Stimulated activated CD8-positive, alpha-beta memory T cell treated with anti-CD3 and anti-CD28 coated beads, Interleukin-15, amount 100 ng/mL, for 48 hours (primary cell): ENCODE measurements at places on chromosomes 13 and 19.
A peak's percentile ranks its signal among the peaks of the same experiment; 100 is the strongest.

GRCh38 chr19:17871878-17872250 lies at the start of gene SLC5A5:
Gene SLC5A5, plus strand, starts transcription at chr19:17871945. Its CDS starts 375 bp downstream, at chr19:17872320.
- DNase-seq, result no peak

- DNase-seq, result no peak
Observed at GRCh38 chr19:43662487-43662886, 7.5 kb downstream of the PLAUR start.

DNA sequence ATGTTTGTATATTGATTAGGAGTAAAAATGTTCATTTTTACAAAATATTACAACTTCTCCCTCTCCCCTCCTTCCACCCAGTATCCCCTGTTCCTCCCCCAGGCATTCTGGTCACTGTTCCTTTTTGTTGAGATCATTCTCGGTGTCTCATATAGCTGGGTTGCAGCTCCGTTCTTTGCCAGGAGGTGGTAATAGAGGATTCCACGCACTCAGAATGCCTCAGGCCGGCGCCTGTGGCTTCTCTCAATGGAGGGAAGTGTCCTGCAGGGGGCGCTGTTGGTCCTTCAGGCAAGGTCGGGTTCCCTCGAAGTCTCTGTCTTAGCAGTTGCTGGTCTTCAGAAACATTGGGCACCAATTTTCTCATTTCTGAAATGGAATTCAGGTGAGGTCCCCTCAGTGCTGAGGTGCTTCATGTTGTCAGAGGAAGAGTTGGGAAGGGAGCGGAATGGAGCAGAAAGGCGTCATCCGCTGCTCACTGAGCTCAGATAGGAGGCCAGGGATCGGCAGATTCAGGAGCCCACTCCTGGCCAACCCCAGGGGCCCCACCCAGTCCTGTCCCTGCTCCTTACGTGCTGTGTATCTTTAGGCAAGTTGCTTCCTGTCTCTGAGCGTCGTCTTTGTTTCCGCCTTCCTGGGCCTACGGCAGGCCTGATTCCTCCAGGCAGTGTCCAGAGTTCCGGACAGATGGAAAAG lies 10.3 kb upstream of the GARIN5A start:
- peak; percentile 58 for DNase-seq

DNA sequence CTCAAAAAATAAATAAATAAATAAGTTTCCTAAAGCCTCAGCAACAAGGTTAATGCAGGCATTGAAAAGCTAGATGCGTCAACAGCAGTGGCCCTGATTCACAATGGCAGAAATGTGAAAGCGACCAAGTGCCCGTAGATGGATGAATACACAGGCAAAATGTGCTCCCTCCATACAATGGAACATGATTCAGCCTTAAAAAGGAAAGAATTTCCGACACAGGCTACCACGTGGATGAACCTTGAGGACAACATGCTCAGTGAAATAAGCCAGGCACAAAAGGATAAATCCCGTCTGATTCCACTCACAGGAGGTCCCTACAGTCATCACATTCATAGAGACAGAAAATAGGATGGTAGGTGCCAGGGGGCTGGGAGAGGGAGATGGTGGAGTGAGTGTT lies 31.7 kb downstream of the INSR start:
- DNase-seq, result no peak

DNA sequence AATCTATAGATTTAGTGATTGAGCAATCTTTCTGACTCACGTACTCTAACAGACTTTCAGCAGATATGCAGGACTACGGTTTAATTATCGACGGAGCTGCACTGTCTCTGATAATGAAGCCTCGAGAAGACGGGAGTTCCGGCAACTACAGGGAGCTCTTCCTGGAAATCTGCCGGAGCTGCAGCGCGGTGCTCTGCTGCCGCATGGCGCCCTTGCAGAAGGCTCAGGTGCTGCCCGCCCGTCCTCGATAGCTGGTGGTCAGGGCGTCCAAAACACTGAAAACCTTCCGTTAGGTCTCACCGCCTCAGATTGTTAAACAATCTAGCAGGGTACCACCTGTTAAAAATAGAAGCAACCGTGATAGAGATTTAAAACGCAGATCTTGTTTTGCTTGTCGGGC lies 113.2 kb upstream of the MCF2L start:
- DNase-seq, result no peak

GRCh38 chr19:31254180-31254551 lies 95.1 kb downstream of the TSHZ3 start:
- DNase-seq, result no peak

DNA sequence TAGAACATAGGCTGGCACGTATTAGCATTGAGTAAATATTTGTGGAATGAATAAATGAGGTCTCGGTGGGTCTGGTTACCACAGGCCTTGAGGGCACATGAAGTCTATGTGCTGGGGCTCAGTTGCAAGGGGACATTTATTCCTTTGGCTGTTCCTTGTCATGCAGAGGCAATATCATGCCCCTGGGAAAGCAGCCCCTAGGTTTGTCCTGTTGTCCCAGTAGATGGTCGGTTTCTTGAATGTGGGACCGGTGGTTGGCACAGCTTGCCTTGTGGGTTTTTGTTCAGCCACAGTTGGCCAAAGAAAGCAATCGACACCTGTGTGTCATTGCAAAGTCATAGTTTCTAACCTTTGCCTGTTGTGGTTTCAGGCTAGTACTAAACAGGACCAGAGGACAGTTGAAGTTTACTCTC lies 24.7 kb upstream of the GPR183 start:
- DNase-seq, result no peak

GRCh38 chr13:59342400-59342799 lies 821.3 kb downstream of the DIAPH3 start:
- DNase-seq, result no peak

DNA sequence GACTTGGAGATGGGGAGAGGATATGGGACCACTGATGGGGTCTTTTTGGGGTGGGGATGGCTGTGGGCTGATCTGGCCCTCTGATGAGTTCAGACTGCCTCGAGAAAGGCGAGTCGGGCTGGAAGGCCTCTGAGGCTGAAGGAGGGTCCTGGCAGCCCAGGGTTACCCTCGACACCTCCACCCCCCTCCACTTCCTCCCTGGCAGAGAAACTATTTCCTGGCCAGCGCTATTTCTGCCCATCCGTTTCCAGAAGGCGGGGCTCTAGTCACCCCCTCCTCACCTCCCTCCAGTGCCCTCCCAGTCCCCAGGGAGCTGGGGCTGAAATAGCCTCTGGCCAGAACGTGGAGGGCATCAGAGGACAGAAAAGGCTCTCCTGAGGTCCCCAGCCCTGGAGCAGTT lies 9.7 kb downstream of the EXOC3L2 start:
- DNase-seq, result no peak

DNA sequence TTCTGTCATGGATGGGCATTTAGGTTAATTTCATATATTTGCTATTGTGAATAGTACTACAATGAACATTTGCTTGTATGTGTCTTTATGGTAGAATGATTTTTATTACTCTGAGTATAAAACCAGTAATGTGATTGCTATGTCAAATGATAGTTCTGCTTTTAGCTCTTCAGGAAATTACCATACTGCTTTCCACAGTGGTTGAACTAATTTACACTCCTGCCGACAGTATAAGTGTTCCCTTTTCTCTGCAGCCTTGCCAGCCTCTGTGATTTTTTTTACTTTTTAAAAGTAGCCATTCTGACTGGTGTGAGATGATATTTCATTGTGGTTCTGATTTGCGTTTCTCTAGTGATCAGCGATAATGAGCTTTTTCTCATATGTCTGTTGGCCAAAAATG lies 6.5 kb downstream of the SIGLEC7 start:
- no peak for DNase-seq

DNA sequence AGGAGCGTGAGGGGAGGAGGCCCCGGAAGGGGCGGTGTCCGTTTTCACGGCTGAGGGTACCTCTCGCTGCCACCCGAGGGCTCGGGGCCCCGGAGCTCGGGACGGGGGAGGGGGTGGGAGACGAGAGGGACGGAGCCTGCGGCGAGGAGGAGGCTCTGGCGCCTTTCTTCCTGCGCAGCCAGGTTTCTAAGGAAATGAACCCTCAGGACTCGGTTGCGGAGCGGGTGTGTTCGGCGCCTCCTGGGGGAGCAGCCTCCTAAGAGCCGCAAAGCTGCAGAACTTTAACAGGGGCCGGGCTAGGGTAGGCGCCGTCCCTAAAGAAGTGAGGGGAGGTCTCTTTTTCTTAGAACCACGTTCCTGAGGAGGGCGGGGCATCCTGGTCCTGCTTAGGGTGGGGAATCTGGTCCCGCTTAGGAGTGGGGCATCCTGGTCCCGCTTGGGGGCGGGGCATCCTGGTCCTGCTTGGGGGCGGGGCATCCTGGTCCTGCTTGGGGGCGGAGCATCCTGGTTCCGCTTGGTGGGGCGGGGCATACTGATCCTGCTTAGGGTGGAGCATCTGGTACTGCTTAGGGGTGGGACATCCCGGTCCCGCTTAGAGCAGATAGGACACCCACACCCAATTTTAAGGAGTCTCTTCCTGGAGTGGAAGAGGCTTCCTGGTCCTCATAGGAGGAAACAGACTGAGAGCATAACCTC lies 6.2 kb downstream of the SYT5 start:
- DNase-seq, result no peak

GRCh38 chr13:36981156-36981743 lies 17.9 kb downstream of the ALG5 start:
- DNase-seq, result no peak

DNA sequence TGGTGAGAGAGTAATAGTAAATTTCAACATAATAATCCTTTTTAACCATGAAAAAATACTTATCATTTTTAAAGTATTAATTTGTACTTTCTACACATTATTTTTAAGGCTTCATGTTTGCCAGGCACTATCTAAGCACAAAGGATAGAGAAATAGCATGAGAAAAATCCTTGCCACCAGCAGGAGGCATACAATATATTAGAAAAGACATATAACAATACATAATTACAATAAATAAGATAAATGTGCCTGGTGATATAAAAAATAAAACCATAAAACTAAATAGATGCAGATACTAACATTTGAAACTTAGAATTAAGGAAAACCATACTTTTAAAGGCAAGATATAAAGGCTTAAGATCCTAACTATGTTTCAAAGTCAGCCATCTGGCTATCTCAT lies 1256.4 kb downstream of the DIAPH3 start:
- no peak for DNase-seq

DNA sequence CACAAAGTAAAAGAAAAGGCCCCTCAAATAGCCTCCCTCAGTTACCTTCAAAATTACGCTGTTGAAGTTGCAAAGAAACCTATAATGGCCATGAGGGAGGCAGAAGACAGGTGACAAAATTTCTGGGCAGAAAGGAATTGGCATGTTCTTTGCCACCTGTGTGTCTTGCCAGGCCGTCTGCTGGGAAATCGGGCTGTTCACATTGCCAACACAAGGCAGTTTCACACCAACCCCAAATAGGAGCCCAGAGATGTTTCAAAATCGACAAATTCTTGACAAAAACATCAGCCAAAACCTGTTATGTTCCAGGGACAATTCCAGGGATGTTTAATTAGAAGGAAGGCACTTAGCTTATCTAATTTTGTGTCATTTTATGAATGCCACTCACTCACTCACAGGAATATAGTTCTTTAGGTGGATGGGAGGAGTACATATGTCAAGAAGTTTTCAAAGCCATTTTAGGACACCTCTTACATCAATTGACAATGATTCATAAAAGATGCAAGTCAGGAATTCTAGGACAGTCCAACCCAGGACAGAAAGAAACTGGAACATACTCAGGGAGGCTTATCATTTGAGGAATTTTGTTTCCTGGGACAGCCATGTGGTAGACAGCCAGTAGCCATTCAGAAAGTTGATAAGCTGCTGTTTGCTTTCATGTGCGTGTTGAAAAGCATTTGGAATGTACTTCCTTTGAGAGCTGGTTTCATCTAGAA lies 164.5 kb downstream of the RGCC start:
- DNase-seq, result no peak

DNA sequence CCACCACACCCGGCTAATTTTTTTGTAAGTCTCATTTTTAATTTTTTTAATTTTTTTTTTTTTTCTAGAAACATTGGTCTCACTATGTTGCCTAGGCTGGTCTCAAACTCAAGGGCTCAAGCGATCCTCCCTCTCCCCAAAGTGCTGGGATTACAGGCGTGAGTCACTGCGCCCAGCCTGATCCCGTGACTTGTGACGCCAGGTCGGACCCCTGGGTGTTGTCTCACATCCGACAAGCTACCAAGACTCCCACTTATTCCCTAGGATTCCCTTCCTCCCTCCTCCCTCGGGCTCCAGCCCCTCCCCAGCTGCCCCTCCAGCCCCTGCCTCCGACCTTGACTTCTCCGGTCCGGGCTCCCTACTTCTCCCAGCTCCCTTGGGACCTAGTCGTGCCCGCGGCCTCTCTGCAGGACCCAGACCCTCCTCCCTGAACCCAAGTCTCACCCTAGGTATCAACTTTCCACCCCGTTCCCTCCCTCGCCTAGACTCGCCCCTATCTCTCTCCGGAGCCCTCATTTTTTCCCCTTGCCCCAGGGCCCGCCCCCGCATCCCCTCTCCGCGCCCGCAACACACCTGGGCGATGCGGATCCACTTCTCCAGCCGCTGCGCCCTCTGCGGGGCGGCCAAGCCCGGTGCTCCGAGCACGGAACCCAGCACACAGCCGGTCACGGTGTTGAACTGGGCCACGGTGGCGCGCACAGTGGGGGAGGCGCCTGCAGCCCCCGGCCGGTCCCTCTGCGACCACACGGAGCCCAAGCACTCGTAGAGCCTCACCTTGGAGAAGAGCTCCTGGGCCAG lies 13.1 kb downstream of the RGL3 start:
- DNase-seq, result no peak

- no peak for DNase-seq
Observed at GRCh38 chr19:547836-548720, 4.2 kb downstream of the GZMM start.

GRCh38 chr19:19510432-19510831 lies 4.9 kb downstream of the TSSK6 start:
- DNase-seq, result no peak

- peak; percentile 53 for DNase-seq
Observed at GRCh38 chr19:19385896-19386869, 19.3 kb upstream of the GATAD2A start.

DNA sequence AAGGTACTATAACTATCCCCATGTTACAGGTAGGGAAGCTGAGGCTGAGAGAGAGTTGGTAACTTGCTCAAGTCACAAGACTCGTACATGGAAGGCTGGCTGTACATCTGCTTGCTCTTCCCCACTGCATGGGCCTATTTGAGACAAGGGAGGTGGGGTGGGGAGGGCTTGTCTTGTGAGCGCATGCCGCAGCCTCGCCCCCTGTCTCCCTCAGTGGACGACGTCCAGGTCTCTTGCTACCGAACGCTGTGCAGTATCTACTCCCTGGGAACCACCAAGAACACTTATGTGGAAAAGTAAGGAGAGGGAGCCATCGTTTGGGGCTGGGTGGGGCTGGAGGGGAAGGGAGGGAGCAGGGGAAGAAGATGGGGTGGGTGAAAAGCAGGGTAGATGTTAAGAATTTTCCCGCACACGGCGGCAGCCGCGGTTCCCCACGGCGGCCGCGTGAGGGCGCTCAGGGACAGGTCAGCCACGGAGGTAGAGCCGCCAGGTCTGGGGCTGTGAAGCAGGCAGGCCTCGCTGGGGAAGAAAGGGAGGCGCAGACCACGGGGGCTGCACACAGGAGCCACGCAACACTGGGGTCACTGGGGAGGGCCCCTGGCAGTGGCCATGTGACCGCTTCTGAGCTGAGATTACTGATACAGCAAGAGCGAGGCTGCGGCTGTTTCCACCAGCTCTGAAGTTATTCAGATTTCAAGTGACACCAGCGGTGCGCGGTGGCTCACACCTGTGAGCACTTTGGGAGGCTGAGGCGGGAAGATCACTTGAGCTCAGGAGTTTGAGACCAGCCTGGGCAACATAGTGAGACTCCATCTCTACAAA lies 81.5 kb downstream of the RYR1 start:
- DNase-seq, result peak; percentile 45
